ENCODE measurements at places on chromosomes 1 and 21. TPM values are rescaled to one million over a fixed set of nuclear protein-coding genes. Genes with fewer than 3 reads are reported as not detected.

DNA sequence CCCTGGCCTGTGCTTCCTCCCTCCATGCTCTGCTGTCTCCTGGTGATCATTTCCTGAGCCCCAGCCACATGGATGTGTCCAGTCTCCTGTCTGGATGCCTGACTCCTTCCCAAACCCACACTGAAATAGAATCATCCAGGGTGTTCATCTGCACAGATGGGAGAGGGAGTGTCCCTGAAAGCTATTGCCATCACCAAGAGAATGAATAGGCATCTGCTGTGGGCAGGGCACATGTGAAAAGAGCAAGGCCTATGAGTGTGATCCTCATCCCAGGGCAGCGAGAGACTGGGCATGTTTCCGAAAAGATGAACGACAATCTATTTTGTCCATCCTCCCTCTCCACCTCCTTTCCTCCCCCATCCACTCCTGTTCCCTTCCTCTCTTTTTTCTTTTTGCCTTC, 5.0 kb downstream of the IGSF21 start:
- peaks cover 31% of the 10 kb centered on the region for H3K4me1 ChIP-seq
- no peak overlapping the region for H3K4me3 ChIP-seq
- no peaks in the 10 kb centered on the region for H3K36me3 ChIP-seq
- no peak for DNase-seq
- no peaks in the 10 kb centered on the region for H3K27me3 ChIP-seq

DNA sequence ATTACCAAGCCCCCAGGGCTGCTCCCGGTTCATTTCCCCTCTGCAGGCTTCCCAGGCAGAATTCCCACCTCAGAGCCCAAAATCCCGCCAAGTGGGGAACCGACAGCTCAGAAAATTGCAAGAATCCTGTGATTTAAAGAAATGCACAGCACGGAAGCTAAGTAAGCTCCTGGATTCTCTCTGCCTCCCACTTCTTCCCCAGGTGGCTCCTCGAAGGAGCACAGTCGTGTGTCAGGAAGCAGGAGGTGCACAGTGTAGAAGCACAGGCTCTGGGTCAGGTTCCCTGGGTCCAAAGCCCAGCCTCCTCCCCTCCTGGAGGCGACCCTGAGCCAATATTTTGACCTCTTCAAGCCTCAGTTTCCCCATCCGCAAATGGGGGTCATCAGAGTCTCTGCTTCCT, 74.7 kb downstream of the FBXO2 start:
- no peak overlapping the region for H3K27ac ChIP-seq
- no peak for DNase-seq
- no peaks in the 10 kb centered on the region for H3K4me1 ChIP-seq

- no peak overlapping the region for H3K4me3 ChIP-seq
- peak overlapping the region; percentile 28 for H3K27ac ChIP-seq
- H3K27me3 ChIP-seq: no peaks in the 10 kb centered on the region
- DNase-seq: no peak
Observed at GRCh38 chr21:26837539-26837938, 7.7 kb downstream of the ADAMTS1 start.

DNA sequence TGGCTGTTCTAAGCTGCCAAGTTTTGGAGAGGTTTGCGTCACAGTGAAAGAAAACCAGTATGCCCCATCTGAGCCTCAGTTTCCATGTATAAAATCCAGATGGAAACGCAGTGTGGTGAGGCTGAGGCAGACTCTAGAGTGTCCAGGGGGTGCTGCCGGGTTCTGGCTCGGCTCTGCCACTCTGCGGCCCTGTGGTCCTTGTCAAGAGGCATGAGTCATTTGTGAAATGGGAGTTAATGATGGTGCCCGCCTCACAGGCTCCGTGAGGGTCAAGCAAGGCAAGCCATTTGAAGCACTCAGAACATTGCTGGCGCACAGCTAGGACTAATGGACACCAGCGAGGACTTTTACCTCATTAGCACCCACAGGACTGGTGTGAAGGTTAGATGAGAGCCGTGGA, 214.3 kb downstream of the PTPRU start:
- H3K4me3 ChIP-seq: no peak overlapping the region
- no peak overlapping the region for H3K27ac ChIP-seq
- no peak for DNase-seq
- H3K36me3 ChIP-seq: no peaks in the 10 kb centered on the region
- peaks cover 46% of the 10 kb centered on the region for H3K27me3 ChIP-seq

- H3K4me1 ChIP-seq: no peaks in the 10 kb centered on the region
- H3K27me3 ChIP-seq: no peaks in the 10 kb centered on the region
- DNase-seq: no peak
- H3K36me3 ChIP-seq: no peaks in the 10 kb centered on the region
- H3K4me3 ChIP-seq: no peak overlapping the region
Observed at GRCh38 chr1:182426442-182427430, 23.2 kb upstream of the RGSL1 start.

GRCh38 chr1:230507666-230508402, 81.7 kb upstream of the PGBD5 start:
- DNase-seq: peak; percentile 72
- peaks cover 8% of the 10 kb centered on the region for H3K27me3 ChIP-seq

DNA sequence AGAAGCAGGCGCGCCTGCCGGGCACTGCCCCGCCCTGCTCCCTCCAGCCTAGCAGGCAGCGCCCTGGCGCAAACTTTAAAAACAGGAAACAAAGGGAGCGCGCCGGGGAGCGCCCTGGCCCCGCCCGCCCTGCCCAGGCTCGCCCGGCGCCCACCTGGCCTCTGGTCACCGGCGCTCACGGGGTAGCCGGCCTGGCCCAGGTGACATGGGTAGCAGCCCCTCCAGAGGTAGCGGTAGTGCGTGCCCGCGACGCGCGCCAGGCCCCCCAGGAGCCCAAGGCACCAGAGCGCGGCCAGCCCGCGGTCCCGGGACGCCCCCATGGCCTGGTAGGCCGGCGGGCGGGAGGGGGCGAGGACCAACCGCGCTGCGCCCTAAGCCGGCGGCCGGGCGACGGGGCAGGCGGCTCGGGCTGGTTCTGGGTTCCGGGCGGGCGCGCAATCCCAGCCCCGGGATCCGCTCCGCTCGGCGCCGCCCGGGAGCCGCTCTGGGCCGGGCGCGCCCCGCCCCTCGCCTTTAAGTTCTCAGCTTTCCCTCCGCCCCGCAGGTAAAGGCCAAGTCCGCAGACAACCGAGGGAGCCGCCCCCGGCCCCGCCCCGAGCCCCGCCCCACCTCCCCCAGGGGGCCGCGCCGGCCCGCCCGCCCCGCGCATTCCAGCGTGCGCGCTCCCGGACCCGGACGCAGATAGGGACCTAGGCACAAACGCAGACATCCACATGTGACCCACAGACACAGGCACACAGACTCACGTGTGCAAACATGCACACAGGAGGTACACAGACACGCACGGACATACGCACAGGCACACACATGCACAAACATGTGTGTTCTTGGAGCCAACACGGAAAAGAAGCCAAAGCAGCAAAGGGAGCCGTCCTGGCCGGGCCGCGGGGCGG, 76.7 kb downstream of the ARHGEF16 start:
- peak overlapping the region; percentile 72 for H3K4me3 ChIP-seq
- DNase-seq: peak; percentile 93
- peaks cover 44% of the 10 kb centered on the region for H3K27me3 ChIP-seq
- H3K27ac ChIP-seq: peak overlapping the region; percentile 61
- no peaks in the 10 kb centered on the region for H3K36me3 ChIP-seq

DNA sequence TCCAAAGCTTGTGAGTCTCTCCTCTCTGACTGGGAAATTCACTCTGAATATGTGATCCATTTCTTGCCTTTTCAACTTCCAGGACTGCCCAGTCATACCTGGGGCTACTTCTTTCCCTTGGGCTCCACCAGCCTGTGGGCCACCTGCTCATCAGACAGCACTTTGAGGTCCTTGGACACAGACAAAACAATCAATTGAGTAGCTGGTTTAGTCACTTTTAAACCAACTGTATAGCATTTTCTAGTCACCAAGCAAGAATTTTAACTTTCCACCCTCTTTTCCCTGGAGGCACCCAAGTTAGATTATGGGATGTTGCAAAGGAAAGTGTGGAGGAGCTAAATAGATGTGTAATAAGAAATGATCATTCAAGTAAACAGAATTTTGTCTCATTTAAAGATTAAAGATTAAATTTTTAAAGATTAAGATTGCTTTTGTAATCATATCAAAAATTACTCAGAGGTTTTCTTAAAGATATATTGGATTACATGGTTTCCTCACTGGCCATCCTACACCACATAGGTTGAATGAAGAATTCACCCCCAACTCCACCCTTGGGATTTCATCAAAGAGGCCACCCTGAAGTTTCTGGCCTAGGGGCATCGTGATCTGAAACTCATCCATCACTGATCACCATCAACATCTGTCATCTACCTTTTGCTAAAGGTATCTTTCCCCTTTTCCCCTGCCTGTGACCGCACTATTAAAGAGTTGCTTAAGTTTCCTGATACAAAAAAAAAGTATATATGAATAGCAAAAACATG, 219.2 kb upstream of the NR5A2 start:
- DNase-seq: peak; percentile 64
- no peaks in the 10 kb centered on the region for H3K4me1 ChIP-seq
- no peak overlapping the region for H3K4me3 ChIP-seq
- no peaks in the 10 kb centered on the region for H3K36me3 ChIP-seq

GRCh38 chr1:109256971-109257681, 7.8 kb downstream of the CELSR2 start:
- no peak overlapping the region for H3K4me3 ChIP-seq
- H3K4me1 ChIP-seq: peaks cover 22% of the 10 kb centered on the region
- no peak for DNase-seq
- peaks cover 35% of the 10 kb centered on the region for H3K36me3 ChIP-seq

DNA sequence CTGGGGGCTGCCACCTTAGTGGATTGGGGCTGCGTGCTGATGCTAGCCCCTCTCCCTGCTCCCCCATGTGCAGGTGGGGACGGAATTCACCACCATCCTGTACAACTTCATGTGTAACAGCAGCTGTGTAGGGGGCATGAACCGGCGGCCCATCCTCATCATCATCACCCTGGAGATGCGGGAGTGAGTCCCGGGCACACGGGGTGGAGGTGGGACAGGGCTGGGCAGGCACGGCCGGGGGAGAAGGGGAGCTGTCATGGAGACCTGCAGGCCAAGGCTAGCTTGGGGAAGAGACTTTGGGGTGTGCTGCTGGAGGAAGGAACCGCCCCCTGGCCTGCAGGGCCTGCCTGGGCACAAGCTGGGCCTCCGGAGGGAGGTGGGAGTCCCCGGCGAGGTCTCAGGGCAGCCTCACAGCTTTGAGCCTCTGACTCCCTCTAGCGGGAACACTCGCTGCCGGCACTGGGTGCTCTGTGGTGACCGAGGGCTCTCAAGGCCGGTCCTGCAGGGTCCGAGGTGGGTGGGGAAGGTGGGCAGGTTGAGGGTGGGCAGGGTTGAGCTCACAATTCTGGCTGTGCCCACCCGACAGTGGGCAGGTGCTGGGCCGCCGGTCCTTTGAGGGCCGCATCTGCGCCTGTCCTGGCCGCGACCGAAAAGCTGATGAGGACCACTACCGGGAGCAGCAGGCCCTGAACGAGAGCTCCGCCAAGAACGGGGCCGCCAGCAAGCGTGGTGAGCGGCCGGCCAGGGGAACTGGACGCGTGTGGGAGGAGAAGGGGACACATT, 25.0 kb upstream of the CCDC27 start:
- no peaks in the 10 kb centered on the region for H3K36me3 ChIP-seq
- peaks cover 98% of the 10 kb centered on the region for H3K27me3 ChIP-seq
- no peak for DNase-seq
- H3K4me3 ChIP-seq: no peak overlapping the region
- peaks cover under 1% of the 10 kb centered on the region for H3K4me1 ChIP-seq
- H3K27ac ChIP-seq: no peak overlapping the region

GRCh38 chr1:208526613-208527125, 282.5 kb upstream of the PLXNA2 start:
- no peak overlapping the region for H3K27ac ChIP-seq
- H3K4me3 ChIP-seq: no peak overlapping the region
- peak; percentile 50 for DNase-seq
- H3K4me1 ChIP-seq: no peaks in the 10 kb centered on the region
- no peaks in the 10 kb centered on the region for H3K27me3 ChIP-seq

DNA sequence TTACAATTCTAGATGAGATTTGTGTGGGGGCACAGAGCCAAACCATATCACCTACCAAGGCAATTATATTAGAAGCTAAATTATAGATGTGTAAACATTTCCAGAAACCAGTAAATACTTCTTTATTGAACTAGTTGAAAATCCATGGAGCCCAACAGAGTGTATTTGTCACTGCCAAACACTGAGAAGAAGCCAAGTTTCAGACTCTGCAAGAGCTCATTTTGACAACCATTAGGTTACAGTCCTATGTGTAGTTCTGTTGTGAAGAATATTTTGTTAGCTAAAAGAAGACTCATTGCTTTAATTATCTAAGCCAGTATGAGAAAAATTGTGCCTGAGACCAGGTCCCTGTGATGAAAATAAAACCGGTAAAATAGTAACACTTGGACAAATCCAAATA, 358.9 kb upstream of the SGIP1 start:
- H3K4me1 ChIP-seq: peaks cover 8% of the 10 kb centered on the region
- H3K27ac ChIP-seq: no peak overlapping the region
- no peaks in the 10 kb centered on the region for H3K27me3 ChIP-seq
- DNase-seq: no peak
- H3K36me3 ChIP-seq: no peaks in the 10 kb centered on the region
- H3K4me3 ChIP-seq: no peak overlapping the region

DNA sequence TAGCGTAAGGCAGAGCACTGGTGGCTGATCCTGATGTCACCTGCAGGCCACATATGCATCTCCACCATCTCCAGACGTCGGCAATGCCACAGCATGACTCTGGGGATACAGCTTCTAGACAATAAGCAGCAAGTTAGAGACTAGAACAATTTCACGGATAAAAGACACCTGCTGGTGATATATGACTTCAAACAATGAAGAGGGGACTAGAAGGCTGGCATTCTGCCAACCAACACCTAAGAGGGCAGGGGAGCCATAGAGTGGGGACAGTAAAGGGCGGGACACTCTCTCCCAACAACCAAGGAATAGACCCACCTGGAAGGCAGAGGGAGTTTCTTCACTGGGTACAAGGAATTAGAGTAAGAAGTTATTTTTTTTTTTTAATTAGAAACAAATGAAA, 126.7 kb downstream of the SIM2 start:
- H3K27ac ChIP-seq: no peak overlapping the region
- peaks cover 9% of the 10 kb centered on the region for H3K36me3 ChIP-seq
- H3K4me1 ChIP-seq: no peaks in the 10 kb centered on the region
- no peaks in the 10 kb centered on the region for H3K27me3 ChIP-seq
- H3K4me3 ChIP-seq: no peak overlapping the region
- no peak for DNase-seq

DNA sequence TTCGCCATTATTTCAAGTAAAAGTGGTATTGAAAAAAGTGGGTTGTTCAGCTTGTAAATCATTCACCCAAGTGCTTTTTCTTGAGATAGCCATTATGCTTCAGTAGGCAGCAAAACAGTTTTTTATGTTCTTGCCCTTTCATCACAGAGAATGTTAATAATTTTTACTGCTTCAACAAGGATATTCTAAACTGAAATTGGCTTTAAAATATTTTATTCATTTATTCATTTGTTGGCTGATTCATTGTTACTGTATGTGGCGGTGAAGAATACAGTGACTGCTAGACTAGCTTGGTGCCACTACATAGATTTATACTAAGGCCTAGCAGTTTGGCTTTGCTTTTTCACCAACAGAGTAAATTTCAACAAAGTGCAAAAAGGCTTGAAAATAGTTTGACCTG, 121.5 kb downstream of the OLFML2B start:
- H3K27ac ChIP-seq: no peak overlapping the region
- H3K36me3 ChIP-seq: no peaks in the 10 kb centered on the region
- peaks cover 11% of the 10 kb centered on the region for H3K4me1 ChIP-seq
- H3K4me3 ChIP-seq: no peak overlapping the region

Gene PAQR6
- total RNA-seq: 2.9 TPM

Gene KPRP
- total RNA-seq: not detected

Gene LORICRIN
- not detected for total RNA-seq

Data from esophagus muscularis mucosa (tissue), 4 donors.